ENCODE measurements at places on chromosomes 7 and 10.
A peak's percentile ranks its signal among the peaks of the same experiment; 100 is the strongest.

DNA sequence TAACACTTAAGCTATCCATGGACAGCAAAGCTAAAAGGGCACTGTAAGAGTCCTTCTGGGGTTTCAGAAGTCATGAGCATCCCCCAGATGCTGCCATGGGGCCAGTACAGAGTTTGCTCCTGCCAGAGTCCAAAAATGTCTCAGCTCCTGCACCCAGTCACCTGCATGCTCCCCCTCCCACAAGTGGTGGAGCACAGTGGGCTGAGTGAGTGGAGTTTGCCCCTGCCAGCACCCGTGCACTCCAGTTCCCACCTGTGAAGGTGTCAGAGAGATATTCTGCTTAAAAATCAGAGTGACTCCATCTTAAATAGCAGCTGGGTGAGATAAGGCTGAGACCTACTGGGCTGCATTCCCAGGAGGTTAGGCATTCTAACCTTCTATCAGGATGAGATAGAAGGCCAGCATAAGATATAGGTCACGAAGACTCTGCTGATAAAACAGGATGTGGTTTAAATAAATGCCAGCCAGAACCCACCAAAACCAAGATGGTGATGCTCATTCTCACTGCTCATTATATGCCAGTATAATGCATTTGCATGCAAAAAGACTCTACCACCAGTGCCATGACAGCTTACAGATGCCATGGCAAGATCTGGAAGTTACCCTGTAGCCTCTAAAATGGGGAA lies 140.1 kb upstream of the ZNF92 start:
- DNase-seq: no peak

DNA sequence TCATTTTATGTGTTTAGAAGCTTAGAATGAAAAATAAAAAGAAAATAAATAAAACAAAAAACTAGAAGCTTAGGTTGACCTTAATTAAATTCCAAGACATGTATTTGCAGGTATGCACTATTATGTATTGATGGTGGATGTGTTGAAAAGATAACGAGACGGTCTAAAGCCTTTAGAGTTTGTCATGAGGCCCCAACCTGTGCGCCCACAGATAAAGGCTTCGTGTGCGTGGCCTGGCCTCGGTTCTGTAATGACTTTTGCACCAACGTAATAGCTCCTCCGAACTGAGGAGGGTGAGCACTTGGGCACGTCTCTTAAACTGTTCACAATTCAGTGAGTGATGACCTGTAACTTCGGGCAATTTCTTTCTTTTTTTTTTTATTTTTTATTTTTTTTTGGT lies 43.7 kb upstream of the NCAPG2 start:
- DNase-seq: no peak

DNA sequence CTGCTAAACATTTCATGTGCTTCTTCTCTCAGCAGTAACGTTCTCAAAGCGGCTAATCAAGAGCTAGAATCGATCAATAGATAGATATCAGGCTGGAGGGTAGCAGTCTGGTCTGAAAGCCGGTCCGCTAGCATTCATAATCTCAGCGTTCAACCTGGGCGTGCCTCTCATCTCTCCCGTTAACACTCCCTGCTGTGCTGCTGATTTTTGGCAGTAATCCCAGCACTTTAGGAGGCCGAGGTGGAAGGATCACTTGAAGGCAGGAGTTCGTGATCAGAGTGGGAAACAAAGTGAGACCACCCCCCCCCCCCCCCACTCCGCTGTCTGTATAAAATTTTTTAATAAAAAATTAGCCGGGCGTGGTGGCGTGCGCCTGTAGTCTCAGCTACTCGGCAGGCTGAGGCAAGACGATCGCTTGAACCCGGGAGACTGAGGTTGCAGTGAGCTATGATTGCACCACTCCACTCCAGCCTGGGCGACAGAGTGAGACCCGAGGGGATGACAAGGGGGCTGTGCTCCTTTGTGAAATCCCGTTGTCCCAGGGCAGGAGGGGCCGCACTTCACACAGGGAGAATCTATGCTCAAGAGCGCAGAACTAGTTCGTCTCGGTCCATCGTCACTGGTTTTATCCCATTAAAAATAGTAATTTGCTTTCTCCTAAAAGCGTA lies 624 bp upstream of the CEP55 start:
- no peak for DNase-seq

DNA sequence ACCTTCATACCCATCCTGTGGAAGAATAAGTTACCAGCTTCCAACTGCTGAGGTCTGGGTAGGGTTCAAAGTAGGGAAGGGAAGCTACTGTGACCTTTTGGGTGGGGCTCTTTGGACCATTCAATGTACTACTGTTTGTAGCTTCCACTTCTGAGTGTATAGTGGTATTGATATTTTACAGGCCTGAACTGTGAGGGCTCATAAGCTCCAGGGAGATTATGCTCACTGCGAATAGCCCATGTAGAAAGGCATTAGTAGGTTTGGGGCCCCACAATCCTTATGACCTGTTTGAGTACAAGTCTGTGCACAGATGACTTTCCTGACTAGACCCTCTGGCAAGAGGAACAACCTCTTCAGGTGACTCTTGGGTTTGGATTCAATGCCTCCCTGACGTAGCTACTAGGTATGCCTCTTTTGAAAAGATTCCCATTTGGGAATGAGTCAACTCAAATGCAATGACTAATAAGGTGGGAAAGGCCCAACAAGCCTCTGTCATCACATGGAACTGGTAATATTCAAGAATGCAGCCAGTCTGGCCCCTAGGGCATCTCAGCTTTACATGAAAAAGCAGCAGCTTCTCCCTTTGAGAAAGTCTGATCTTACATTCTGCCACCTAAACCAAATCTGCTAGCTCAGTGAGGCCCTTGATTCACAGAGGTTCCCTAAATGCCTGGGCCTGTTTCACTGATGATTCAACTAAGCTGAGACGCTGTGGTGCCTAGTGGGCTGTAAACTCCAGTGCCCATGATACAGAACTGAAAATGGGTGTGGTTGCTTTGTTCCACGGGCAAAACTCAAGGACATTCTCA lies 79.8 kb downstream of the ABI1 start:
- peak; percentile 95 for DNase-seq

DNA sequence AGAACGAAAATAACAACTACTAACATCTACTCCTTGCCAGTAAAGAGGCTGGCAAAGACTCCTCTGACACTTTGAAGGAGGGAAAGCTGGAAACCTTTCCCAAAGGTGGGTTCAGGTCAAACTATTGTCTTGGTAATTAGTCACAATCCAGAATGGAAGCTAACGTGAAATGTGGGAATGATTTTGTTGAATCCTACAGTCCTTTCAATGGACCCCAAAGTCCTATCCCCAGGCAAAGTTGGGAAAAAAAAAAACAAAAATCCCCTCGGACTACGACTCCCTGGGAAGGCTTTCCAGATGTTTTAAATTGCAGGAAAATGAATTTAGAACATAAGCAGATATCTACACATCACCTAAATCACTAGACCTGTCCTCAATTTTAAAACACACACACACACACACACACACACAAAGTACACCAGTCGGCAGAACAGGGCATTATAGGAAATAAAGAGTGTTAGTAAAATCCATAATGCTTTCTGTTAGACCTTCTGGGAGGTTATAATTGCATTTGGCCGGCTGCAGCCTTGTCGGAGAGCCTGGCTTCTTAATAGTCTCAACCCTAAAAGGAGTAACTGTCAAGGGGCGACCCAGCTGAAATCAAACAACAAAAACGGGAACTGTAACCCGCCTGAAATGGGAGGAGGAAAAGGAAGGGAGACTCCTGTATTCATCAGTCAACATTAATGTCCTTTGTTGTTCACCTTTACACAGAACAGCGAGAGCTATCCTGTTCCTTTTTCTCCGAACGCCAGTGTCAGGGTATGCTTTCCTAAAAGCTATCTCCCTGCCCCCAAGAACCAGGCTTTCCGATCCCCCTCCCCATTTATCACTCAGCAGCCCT lies 1.5 kb downstream of the DOCK4 start:
- no peak for DNase-seq

- no peak for DNase-seq
These were observed 8.9 kb downstream of the SLC16A9 start for GRCh38 chr10:59700709-59701108.

- no peak for DNase-seq
These were observed 22.4 kb downstream of the SND1 start for GRCh38 chr7:127674361-127674760.

GRCh38 chr7:44101966-44102845 lies 1.9 kb upstream of the AEBP1 start:
- peak; percentile 53 for DNase-seq

DNA sequence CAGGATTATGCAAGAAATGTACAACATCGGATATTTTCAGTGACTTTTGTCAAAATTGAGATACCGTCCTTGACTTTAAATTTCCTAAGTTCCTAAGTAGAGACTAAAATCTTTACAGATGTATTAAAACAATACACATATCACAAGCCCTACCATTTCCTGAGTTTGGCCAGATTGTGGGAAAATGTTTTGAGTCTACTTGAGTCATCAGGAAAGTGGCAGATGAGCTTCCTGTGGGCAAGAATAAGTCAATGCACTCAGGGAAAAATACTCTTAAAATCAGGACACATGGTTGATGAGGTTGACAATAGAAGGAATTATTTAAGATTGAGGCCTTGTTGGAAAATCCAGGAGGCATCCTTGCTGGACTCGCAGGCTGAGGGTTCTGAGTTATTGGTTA lies 162.5 kb downstream of the SNX10 start:
- DNase-seq: no peak

GRCh38 chr7:129784437-129784782 lies 168.3 kb downstream of the UBE2H start:
- no peak for DNase-seq

- DNase-seq: peak; percentile 81
These were observed 164.0 kb downstream of the FANK1 start for GRCh38 chr10:126060261-126060931.

DNA sequence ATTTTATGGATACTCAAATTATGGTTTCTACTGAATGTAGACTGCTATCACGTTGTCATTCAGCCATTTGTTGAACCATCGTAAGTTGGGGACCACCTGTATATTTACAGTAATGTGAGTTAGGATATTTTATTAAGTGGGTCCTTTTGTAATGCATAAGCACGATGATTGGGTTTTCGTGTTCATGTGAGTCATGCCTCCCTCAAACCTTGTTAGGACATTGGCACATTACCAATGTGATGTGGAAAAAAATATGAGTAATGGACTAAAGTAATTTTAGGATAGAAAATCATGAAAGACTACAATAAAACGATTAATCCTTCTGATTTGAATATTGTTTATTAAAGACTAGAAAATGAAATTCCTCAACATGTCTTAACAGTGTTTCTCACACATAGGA lies 8.7 kb downstream of the SMC3 start:
- DNase-seq: peak; percentile 66

DNA sequence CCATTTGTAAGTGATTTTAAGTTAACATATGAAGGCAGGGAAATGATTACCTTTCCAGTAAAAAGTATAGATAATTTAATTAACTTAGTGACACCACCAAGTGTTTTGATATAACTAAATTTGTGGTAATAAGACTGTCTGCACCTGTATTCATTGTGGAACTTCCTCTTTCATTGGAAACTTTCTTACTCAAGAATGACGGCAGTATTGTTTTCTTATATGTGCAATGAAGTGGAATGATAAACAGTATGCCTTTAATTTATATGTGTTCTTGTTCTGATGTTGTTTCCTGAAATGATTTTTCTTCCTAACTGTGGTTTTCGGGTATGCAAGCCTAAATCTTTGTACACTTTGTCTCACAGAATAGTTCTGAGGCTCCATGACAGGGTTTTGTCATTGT lies 46.4 kb downstream of the CASD1 start:
- no peak for DNase-seq

GRCh38 chr7:105130048-105130447 lies 116.0 kb downstream of the KMT2E start:
- DNase-seq: no peak

- DNase-seq: no peak
These were observed 60.6 kb downstream of the LMBR1 start for GRCh38 chr7:156832195-156832877.

All from astrocyte (in vitro differentiated cells and primary cell).